ENCODE measurements at places on chromosomes 6 and 20.

DNA sequence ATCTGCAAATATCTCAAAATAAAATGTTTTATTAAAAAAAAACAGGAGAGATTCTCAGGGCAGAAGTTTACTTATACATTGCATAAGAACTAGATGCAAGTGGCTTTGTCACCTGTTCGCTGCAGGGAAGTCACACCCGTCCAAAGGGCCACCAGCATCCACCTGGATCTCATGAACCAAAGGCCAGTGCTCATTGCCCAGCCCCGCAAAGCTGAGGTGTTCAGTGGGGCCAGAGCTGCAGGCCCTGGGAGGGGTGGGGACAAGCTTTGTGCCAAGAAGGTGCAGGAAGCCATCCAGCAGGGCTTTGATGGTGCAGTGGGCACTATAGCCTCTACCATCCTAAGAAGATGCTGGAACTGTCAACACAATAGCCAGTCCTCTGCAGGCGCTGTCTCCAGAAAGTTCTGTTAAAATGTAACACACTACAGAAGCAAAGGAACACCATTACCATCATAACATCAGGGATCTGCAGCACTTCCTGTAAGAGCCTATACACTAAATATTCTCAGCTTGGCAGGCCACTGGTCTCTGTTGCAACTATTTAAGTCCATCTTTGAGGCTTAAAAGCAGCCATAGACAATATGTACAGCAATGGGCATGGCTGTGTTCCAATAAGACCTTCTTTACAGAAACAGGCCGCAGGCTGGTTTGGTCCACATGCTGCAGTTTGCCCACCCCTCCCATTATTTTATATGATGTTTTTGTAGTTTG lies 15.7 kb upstream of the CD93 start:
- DNase-seq, result no peak

DNA sequence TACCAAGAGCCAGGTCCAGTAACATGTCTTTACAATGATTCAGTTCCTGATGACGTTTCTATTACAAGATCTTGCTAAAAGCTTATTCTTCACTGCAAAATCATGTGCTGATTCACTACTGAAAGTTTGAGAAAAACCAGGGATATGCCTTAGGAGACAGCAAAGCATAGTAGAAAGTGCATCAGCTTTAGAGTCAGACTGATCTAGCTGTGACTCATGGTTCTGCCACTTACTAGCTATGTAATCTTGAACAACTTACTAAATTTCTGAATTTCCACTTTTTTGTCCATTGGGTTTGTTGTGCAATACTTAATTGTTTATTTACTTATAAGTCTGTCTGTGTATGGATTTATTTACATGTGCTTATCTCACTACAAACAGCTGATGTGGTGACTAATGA lies 198.5 kb upstream of the RSPO3 start:
- DNase-seq, result no peak

GRCh38 chr20:21100578-21101452 lies 5.3 kb downstream of the LINC00237 start:
- no peak for DNase-seq

- no peak for DNase-seq
These were observed 304.1 kb downstream of the CDH4 start for GRCh38 chr20:61556111-61556510.

GRCh38 chr20:60215816-60216730 lies 257.9 kb downstream of the CDH26 start:
- DNase-seq, result no peak

DNA sequence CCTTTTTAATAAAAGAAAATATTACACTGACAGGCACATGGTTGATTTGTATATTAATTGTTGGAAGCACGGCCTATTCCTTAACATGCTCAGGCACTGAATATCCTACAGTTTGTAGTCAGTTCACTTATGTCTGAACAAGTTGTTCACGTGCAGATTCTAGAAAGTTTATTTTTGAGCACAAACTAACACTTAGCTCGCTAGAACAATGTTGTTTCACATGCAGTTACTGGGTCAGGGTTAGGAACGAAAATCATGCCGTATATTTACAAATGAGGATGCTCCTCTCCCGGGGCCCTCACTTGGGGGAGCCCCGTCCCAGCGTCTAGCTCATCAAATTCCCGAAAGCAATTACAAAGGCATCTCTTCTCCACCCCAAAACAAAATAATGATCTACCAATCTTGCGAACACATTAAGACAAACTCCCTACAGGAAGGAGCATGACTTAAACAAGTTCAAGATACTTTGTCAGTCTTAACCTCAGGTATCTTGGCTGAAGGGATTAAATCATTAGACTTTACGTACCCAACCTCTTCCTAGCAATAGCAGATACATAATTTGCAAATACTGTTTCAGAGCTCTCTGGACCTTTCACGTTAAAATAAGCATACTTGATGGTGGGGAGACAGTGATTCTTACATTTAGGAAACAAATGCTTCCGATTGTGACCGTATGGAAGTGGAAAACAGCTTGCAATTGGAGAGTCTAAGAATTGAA lies 1.5 kb downstream of the MAP7 start:
- DNase-seq, result no peak

GRCh38 chr6:137811121-137811915 lies 55.7 kb upstream of the TNFAIP3 start:
- no peak for DNase-seq

GRCh38 chr6:1105833-1106400 lies 206.0 kb upstream of the FOXQ1 start:
- DNase-seq, result no peak

- DNase-seq, result no peak
These were observed 24.8 kb upstream of the HLA-DQA2 start for GRCh38 chr6:32716396-32716795.

DNA sequence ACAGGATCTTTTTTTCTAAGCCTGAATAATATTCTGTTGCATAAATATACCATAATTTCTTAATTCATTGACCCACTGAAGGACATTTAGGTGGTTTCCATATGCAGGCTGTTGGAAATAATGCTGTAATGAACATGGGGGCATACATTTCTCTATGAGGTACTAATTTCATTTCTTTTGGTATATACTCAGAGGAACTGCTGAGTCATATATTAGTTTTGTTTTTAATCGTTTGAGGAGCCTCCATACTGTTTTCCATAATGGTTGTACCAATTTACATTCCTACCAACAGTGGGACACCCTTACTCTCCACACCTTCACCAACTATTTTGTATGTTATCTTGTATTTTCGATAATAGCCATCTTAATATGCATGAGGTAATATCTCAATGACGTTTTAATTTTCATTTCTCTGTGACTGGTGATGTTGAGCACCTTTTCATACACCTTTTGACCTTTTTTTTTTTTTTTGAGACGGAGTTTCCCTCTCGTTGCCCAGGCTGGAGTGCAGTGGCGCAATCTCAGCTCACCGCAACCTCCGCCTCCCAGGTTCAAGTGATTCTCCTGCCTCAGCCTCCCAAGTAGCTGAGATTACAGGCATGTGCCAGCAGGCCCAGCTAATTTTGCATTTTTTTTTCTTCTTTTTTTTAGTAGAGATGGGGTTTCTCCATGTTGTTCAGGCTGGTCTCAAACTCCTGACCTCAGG lies 187.4 kb downstream of the RNGTT start:
- no peak for DNase-seq

DNA sequence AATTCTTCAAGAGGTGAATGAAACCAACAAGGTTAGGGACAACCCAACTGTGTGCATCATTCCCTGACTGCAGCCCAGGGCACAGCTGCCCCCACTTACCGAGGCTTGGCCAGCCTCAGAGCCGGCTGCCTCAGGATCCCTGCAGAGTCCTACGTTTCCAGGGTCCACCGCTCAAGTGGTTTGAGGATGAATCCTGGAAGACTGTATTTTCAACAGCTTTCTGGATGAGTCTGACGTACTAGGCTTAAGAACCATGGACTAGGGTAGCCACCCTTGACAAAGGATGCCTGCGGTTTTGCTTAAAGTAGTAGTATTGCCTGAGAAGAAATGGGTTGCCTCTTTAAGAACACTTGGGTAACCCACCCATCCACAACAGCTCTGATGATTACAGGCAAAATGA lies 101.4 kb downstream of the FOXC1 start:
- DNase-seq, result no peak

DNA sequence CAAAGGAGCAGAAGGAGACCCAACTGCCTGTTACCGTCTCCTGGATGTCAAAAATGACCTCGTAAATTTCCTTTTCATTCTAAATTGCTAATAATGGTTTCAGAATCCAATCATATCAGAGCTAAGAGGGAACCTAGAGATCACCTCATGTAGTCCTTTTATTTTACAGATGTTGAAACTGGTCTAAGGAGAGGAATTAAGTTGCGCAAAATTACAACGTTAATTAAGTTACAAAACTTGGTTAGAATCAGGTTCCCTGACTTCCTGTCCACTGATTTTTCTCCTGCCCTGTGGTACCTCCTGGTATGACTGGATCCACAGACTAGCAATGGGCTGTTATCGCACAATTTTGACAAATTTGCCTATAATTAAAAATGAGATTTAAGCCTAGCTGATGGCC lies 9.0 kb upstream of the STK38 start:
- no peak for DNase-seq

- DNase-seq, result no peak
These were observed 31.1 kb downstream of the MYB start for GRCh38 chr6:135212020-135212806.

DNA sequence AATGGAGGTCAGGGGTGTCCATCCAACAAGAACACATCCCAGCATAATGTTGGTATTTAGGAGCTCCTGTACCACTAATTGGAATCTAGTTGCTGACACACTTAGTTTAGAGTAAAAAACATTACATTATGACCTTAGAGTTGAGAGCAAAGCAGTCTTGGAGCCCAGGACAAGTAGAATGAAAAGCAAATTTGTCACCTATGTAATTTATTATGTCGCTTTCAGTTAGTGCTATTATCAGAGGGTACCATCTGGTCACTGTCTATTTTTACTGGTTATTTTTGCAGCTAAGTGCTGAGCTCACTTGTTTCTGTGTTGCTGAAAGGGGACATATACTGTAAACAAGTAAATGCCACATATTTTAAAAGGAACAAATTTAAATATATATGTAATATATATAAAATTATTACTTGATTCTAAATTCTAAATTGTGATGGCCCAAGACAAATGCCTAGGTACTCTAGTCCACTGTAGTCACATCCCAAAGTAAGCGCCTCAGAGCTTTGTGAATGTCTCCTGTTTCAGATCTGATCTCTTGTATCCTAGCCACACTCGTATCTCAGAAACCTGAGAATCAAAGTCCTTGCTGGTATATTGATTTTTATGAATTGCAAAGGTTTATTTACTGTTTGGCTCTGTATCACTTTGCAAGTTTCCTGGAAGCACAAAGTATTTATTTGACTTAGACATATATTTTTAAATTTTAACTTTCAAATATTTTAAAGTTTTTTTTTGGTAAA lies 148.6 kb upstream of the MAN1A1 start:
- DNase-seq, result no peak

- no peak for DNase-seq
These were observed 84.4 kb downstream of the CRYBG1 start for GRCh38 chr6:106444777-106445507.

DNA sequence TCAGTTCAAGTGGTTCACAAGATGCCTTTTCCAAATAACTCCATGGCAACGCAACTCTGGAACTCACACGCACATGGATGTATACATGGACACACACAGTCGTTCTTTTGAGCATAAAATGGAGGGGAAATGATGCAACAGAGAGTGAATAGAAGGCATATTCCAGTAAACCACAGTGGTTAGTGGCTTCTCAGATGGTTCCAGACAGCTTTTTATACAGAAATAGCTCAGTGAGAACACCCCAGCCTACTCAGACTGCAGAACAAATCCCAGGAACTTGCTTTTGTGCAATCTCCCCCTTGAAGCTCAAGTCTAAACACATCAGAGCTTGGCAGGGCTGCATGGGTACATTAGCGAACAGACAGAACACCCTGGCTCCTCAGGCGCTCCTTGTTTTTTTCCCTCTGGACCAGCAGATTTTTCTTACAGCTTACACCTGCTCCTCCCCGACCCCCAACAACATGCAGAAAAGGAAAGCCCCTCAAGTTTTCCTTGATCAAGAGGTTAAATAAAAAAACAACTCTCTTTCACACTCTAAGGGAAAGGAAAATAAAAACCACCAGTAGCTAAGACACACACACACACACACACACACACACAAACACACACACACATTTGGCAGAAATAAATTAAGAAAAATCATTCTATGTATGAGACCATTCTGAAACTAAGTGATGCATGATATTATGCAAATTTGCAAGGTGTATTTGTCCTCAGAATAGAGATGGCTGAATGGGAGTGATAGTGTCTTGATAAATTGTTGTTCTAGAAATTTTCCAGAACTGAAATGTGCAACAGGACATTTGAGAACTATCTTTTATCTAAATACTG lies 51.2 kb upstream of the RANBP9 start:
- peak; percentile 40 for DNase-seq

- no peak for DNase-seq
These were observed at the start of gene CST2 for GRCh38 chr20:23826541-23827021. CST2 (minus strand) TSS chr20:23826729; CDS start chr20:23826660, 69 bp downstream.

DNA sequence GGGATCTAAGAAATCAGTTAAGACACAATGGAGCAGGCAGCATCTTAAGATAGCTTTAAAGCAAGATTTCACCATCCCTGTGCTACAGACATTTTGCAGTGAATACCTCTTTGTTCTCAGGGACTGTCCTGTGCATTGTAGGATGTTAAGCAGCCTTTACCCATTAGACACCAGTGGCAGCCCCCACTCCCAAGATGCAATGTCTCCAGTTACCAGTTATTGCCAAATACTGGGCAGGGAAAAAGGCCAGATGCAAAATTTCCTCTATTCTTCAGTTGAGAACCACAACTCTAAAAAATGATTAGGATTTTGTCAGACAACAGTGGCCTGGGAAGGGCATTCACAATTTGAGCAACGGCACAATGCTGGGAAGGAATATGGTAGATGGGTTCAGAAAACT lies 6.1 kb downstream of the FBXO5 start:
- DNase-seq, result no peak

DNA sequence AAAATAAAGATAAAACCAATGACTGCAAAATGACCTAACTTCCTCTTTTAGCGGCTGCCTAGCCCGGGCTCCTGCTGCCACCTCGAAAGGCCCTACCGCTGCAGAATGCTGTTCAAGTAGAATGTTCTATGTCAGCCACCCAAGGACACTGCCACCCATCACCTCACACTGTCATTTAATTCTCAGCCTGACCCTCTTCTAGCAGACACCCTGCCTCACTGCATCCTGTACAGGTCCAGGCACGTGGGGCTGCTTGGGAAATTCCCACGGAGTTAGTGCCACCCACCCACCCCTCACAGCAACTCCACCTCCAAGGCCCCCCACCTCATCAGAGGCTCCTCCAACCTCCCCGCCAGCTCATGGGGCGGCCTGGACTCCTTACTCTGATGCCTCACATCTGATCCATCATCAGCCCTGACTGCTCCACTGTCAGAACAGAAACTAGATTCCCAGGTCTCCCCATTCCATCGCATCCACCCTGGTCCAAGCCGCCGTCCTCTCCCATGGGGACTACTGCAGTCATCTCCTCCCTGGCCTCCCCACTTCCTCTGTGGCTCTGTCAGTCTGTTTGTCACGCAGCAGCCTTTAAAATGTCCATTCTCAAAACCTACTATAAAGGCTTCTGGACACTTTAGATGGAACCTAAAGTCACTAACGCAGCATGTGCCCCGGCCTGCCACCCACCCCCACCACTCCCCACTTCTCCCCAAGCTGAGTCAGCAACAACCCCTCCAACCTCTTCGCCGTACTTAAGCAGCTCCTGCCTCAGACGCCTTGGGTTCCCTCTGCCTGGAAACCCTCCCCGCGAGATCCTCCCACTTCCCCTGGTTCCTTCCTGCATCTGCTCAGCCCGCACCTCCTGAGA lies 17.0 kb downstream of the NFATC2 start:
- DNase-seq, result no peak

- no peak for DNase-seq
These were observed 30.3 kb downstream of the LAMA4 start for GRCh38 chr6:112224088-112224487.

Measured in C1 segment of cervical spinal cord (tissue), 14 donors.